BE2C (cell line): ENCODE measurements at places on chromosomes 7 and 10.

- DNase-seq, result no peak
These were observed 17.1 kb downstream of the RNF32 start for GRCh38 chr7:156657681-156658080.

DNA sequence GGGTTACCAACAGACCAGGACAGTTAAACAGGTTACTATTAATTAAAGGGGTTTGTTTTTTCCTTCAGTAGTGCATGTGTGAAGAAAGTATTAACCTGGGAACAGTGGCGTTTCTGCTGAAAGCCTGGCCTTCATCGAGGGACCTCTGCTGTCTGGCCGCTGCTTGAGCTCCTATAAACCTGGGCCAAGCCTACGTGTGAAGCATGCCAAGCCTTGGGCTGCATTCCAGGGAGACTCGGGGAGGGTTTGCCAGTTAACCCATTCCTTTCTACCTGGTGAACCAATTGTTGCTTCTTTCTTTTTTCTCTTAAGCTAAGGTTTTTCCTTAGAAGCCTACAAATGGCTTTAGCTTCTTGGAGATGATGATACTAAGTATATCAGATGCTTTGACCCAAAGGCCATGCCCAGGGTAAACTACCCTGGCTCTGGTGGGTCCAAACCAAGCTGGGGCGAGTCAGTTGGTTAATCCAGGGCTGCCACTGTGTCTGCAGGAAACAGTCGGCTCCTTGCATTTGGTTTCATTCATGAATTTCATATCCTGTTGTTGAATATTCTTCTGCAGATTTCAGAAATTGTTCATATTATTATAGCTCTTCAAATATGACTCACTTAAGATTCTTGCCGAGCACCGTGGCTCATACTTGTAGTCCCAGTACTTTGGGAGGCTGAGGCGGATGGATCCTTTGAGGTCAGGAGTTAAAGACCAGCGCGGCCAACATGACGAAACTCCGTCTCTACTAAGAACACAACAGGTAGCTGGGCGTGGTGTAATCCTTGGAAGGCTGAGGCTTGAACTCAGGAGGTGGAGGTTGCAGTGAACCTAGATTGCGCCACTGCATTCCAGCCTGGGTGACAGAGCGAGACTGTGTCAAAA is 23.8 kb downstream of the PFKP start:
- no peak for DNase-seq

DNA sequence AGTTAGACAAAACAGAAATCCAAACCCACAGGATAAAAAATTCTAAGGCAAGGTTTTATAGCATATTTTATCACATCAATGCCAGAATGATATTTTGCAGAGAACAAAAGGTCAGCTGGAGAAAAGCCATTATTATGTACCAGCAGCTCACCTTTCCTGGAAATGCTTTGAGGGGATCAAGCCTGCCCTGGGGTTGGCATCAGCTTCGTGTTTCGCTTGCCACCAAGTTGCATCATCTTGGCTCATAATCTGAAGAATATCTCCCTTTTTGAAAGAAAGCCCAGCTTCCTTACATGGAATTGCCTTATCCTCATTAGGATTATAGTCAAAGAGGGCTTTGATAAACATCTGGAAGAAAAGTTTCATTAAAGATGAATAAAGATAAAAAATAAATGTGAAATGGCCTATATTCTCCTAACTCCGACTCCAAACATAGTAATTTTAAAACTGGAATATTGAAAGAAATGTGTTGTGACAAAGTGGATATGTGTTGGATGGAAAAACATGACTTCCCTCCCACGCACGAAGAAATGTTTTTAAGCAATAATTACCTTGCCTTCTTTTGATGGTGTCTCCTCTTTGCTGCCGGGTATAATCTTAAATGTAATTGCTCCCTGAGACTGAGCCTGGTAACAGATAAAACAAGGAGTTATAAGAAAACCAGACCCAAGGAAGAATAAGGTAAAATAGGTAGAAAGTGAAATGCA is 121.3 kb upstream of the ODAD2 start:
- no peak for DNase-seq

DNA sequence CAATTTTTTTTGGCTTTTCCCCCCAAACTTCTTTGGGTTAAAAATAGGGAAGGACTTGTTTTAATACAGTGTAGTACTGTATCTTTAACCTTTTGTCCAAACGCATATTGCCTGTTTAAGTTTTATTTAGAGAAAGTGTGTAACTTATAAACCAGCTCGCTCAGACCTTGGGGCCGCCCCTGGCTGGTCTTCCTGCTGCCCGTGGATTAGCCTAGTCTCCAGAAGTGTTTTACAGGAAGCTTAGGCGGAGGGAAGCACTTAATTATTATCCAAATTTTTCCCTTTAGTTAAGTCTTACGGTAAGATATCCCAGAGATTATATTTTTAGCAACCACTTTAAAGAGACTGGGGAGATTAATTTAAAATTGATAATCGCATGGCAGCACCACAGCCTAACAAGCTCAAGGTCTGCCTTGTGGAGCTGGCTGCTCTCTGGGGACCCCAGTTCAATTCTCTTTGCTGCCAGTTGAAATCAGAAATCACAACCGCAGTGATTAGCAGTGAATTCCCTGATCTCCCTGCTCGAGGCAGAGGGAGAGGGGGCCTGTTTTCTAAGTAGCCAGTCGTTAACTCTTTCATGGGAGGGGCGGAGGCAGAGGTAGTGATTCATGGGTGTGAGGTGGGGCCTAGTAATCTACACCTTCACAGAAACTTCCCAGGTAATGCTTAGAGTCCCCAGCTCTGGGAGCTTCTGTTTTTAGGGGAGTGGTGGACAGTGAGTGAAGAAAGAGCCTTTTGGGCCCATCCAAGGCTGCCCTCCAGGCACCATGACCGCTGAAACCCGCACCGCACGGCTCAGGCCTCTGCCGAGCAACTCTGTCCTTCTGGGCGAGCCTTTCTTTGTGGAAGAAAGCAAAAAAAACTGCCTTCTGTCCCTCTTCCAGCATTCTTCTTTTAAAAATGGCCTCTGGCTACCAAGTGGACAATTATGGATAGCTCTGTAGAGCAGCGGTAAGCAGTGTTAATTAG is 548.7 kb upstream of the GALNT17 start:
- peak; percentile 52 for DNase-seq

DNA sequence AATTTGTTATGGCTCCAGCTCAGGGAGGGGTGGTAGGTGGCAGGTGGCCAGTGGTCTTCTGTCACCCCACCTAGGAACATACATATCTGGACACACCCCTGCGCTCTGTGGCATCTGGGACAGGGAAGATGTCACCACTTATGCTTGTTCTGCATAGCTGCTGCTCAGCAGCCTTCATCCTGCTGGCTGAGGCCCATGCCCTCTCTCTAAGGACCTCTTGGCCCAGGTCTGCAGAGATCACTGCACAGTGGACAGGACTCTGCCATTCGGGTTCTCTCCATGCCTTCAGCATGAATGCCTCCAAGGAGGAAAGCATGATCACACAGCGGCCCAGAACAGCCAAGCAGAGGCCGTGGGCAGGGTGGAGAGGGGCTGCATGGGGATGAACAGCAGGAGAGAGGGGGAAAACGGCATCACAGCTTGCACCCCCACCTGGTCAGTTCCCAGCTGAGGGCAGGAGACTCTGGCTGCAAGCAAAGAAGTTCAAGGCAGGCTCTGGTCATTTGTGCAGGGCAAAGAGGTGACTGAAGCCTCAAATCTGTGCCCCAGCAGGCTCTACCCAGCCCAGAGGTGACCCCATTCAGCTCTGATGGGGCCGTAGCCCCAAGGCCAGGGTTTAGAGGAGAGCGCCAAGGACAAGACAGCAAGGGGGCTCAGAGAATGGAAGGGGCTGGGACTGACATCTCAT is 47.8 kb upstream of the GDF10 start:
- no peak for DNase-seq

GRCh38 chr10:13335881-13336280 is 12.2 kb downstream of the SEPHS1 start:
- DNase-seq, result no peak

GRCh38 chr7:139692723-139693122 is 85.1 kb downstream of the HIPK2 start:
- no peak for DNase-seq

DNA sequence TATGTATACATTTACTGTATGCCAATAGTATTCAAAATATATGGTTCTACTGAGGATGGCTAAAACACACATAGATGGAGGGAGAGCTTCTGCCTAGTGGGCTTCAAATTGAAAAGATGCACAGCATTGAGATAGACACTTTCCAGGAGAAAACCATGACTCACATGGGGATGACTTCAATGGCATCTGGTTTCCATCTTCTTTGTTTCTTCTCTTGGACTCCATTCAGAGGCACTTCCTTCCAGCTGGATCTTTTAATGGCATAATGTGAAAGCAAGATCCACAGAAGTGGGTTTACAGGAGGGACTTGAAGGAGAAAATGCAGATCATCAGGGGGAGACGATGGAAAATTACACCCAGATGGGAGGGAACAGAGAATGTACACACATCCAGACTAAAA is 84.9 kb downstream of the ZNF365 start:
- DNase-seq, result no peak

DNA sequence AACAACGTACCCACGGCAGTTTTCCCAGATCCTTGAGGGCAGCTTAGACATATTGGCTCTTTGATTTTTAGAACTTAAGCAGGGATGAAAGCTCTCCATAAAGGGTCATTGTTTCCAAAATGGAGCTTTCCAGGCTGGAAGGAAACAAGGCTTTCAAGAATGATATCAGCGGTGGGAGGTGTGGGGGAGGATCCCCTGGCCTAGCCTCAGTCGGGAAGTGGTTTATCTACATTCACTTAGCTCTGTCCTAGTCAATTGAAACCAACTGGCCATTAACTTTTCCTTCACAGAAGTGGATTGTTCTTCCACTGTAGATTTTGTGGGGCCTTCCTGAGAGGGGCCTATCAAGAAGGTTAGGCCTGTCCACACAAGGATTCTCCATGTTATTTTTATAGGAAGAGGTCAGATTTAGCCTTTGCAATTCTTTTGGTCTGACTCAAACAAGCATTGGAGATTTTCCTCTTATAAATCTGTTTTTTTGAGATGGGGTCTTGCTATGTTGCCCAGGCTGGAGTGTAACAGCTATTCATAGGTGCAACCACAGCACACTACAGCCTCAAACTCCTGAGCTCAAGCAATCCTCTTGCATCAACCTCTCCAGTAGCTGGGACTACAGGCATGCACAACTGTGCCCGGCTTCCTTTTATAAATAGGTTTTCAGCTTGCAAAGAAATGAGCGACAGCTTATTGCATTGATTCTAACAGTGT is 343.5 kb downstream of the LRMDA start:
- no peak for DNase-seq

GRCh38 chr7:150685219-150686029 is at the start of gene GIMAP2:
Gene GIMAP2 (plus strand): TSS chr7:150685706. CDS start chr7:150687060, 1,354 bp downstream.
- no peak for DNase-seq

DNA sequence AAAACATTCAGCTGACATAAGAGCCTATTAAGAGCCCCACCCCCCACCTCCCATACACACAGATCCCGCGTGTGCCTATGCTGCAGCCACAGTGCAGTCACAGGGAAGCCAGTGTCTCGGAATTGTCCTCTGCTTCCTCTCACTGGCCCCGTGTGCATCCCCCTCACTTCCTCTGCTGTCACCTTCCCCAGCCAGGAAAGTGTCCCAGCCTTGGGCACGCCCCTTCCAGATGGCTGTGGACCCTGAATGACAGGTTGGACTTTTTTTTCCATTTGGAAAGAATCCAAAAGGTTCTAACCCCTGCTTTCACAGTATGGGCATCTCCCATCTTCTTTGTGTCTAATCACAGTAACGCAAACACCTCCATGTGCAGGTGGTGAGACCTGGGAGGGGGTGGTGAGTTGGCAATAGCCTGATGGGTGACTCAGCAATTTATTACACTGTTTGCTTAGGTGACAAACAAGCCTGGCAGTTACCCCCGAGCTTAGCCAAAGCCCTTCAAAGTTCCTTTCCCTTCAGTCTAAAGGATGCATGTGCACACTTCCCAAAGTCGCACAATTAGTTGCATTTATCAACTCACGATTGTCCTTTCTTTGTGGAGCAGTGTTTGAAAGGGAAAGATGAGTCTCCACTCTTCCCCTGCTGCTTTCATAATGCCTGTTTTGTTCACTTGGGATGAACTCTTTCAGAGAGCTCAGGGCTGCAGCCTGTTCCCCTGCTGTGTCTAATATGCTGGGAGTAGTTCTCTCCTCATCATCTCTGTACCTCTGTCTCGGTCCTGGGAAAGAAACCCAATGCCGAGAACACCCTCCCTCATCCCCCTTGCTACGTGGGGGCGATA is 67.5 kb upstream of the EFCAB10 start:
- DNase-seq, result peak; percentile 33

DNA sequence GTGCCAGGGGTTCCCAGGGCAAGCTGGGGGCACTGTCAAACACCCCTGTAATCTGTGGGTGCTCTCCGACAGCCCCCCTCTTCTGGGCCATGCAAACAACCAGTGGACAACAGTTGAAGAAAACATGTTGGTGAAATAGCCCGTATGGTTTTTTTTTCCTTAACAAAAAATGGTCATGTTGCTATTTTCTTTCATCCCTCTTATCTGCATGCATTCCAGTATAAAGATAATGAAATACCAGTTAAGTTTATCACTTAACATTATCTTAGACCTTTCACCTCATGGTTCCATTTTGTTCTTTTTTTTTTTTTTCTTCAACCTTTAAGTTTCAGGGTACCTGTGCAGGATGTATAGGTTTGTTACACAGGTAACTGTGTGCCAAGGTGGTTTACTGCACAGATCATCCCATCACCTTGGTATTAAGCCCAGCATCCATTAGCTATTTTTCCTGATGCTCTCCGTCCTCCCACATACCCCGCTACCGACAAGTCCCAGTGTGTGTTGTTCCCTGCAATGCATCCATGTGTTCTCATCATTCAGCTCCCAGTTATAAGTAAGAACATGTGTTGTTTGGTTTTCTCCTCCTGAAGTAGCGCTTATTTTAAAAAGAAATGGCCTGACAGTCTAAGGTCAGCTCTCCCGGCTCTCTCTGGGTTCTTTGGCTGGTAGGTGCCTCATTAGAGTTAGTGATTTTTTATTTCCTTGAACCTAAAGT is 110.1 kb downstream of the NRP1 start:
- DNase-seq, result no peak

DNA sequence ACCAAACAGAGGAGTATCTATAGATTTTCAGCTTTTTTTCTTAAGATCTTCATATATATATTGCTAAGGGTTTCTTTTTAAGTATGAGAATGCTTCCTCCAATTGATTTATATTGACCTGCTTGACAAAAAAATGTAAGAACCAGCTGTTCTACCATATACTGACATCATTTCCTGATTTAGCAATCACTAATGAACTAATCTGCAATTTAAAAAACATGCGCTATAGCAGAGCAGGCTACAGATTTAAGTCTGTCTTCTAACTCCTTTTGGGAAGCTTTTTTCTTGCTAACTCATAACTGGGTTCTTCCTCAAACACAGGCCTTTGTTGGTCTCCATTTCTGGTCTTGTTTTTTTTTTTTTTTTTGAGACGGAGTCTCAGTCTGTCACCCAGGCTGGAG is 33.2 kb downstream of the ABCC2 start:
- no peak for DNase-seq
